ENCODE measurements at places on chromosomes 1 and 21.

- no peak for DNase-seq
These were observed 209.5 kb downstream of the SMYD3 start for GRCh38 chr1:246297279-246298265.

- peak; percentile 83 for DNase-seq
These were observed 12.1 kb downstream of the FOXD2 start for GRCh38 chr1:47449822-47450552.

- DNase-seq = no peak
These were observed 52.5 kb downstream of the KLHDC7A start for GRCh38 chr1:18533259-18533658.

- peak; percentile 51 for DNase-seq
These were observed 1.0 kb downstream of the TMEM200B start for GRCh38 chr1:29122682-29123052.

GRCh38 chr1:177620636-177621190 lies 349.1 kb downstream of the SEC16B start:
- no peak for DNase-seq

- DNase-seq = no peak
These were observed 76.0 kb upstream of the DPYD start for GRCh38 chr1:97996880-97997279.

DNA sequence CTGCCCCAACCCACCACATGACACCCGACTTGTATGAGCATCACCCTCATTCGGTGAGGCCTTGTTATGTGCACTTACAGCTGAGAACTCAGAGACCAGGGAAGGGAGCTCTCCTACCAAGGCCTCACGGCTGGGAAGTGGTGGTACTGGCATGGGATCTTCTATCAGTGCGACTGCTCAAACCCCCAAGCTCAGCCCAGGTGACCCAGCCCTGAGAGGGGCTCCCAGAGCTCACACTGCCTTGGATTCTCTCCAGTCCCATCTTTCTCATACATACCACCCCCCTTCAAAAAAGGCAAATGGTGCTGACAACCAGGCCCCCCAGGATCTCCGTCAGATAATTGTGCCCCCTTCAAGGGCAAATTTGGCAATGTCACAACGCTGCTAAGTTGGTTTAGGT lies 777 bp upstream of the PLA2G2F start:
- DNase-seq = no peak

DNA sequence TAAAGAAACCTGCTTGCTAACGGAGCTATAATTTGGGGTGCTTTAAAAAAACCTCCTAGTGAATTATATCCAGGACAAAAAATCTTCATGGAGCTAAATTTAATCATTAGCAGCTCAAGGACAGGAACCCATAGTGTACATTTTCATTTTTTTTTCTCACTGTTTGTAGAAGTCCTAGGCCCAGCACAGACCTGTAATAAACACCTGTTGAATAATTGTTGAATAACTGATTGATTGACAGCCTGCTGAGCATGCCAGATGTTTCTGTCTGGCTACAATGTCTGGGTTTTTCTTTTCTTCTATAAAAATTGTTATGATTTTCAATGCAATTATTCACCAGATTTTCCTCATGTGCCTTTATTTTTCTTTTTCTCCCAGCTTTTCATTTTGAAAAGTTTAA lies 10.9 kb upstream of the GALNT2 start:
- no peak for DNase-seq
